ENCODE measurements at places on chromosomes 7 and 10. TPM values are rescaled to one million over a fixed set of nuclear protein-coding genes. Genes with fewer than 3 reads are reported as not detected.

DNA sequence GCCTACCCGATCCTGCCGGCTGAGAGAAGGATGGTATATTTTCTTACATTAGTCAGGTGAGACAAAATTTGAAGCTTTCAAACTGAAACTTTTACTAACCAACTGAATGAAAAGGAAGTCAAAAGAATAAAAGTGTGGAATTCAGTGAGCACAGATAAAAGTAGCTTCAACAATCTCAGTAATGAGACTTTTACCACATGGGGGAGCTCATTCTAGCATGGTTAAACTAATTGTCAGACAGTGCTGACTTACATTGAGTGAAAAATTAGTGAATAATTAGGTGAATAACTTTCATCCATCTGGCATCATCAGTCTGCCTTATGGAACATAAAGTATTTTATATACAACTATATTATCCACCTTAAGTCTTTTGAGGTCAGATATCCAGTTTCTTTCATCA, 8.4 kb downstream of the FAM237B start:
- no peak overlapping the region for H3K27ac ChIP-seq
- peaks cover 13% of the 10 kb centered on the region for H3K27me3 ChIP-seq
- no peak for DNase-seq
- H3K4me1 ChIP-seq = no peaks in the 10 kb centered on the region

DNA sequence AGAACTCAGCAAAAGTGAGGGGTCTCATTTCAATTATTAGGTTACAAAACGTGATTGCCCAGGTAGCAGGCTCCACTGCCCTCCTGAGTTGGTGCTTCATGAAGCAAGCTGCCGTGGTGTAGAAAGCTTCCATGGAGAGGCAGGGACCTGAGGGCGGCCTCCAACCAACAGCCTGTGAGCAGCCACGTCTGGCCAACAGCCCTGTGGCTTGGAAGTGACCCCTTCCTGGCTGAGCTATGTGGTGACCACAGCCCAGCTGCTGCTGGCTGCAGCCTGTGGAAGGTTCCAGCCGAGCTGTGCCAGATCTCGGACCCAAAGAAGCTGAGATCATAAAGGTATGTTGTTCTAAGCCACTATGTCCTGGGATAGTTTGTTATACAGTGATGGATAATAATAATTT, 122.5 kb upstream of the KLF6 start:
- no peaks in the 10 kb centered on the region for H3K36me3 ChIP-seq
- no peaks in the 10 kb centered on the region for H3K27me3 ChIP-seq
- no peak overlapping the region for H3K4me3 ChIP-seq
- no peak for DNase-seq

GRCh38 chr7:148729984-148730733, 31.5 kb downstream of the CUL1 start:
- H3K4me1 ChIP-seq = no peaks in the 10 kb centered on the region
- no peak overlapping the region for H3K27ac ChIP-seq
- no peaks in the 10 kb centered on the region for H3K36me3 ChIP-seq
- no peaks in the 10 kb centered on the region for H3K27me3 ChIP-seq

GRM3 gene
- total RNA-seq = 0.03 TPM
